Left ventricle myocardium inferior (tissue), 1 donor: ENCODE measurements at places on chromosomes 16 and 17. TPM values are rescaled to one million over a fixed set of nuclear protein-coding genes. Genes with fewer than 3 reads are reported as not detected.

KCNH4 gene
- total RNA-seq, result 0.16 TPM

TP53TG3E gene
- not detected for total RNA-seq

DNA sequence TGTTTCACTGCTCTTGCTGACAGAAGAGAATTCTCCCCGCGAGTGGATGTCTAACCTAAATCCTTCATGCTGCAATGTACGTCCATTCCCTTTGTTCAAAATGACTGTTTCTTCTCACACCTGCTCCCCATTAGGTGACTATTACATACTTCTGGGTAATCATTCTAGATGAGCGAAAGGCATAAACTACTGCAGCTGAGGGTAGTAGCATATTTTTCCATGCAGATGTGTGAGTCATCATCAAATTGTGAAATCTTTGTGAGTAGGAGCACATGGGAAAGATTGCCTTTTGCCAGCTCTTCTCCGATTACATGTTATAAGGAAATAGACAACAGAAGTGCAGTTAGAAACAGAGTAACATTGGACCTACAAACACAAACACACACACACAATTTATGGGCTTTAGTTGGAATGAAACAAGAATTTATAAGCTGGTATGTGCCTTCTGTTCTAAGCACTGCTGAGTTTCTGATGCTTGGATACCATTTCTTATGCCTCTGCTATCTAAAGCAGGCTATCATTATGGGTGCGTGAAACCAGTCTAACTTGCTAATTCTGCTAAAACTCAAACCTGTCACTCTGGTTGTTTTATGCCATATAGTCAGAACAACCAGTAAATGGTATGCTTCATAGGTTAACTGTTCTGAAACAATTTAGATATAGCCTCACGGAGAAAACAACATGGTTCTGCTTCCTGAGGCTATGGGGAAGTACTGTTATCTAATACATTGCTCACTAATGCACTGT lies 346.9 kb upstream of the PSMD7 start:
- no peak for DNase-seq

CDRT15 gene
- not detected for total RNA-seq

- DNase-seq, result no peak
These were observed 2.1 kb downstream of the ACD start for GRCh38 chr16:67657751-67658518.

GRCh38 chr17:27530764-27531391 lies 74.6 kb downstream of the KSR1 start:
- no peak for DNase-seq

DNA sequence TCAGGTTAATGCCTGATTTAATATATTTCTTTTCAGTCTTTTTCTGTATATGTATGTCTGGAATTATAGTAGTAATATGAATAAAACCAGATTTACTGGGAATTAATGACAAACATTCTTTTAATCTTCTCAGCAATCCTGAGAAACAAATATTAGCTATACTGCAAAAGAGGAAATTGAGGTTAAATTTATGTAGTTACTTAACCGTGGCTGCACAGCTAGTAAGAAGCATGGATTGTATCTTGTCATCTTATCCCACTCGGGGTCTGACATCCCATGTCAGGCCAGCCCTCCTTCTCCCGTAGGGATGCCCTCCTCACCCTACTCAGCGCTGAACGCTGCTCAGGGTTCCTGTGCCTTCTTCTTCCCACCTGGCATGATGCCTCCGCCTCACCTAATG lies 143.0 kb downstream of the FTO start:
- DNase-seq, result no peak

C16orf92 gene
- not detected for total RNA-seq

GRCh38 chr16:10951026-10951425 lies 6.7 kb downstream of the CLEC16A start:
- DNase-seq, result no peak
